Suprapubic skin (tissue), 4 donors: ENCODE measurements at places on chromosomes 4 and X.

- peak; percentile 79 for DNase-seq
Observed at GRCh38 chr4:3302173-3302785, 9.5 kb downstream of the RGS12 start.

- no peak for DNase-seq
Observed at GRCh38 chrX:131067846-131068745, 9.9 kb downstream of the ARHGAP36 start.

- no peak for DNase-seq
Observed at GRCh38 chr4:72446353-72447055, 122.5 kb downstream of the ADAMTS3 start.

GRCh38 chrX:51870354-51870753, 23.1 kb upstream of the MAGED1 start:
- no peak for DNase-seq

- no peak for DNase-seq
Observed at GRCh38 chr4:86032476-86033022, 327.3 kb downstream of the MAPK10 start.

GRCh38 chr4:154658680-154659405, 46.4 kb upstream of the FGG start:
- DNase-seq, result no peak

GRCh38 chr4:155774033-155774432, 15.2 kb downstream of the GUCY1B1 start:
- DNase-seq, result no peak

- no peak for DNase-seq
Observed at GRCh38 chrX:31099536-31100090, 27.8 kb upstream of the FTHL17 start.

GRCh38 chrX:78375894-78376293, 48.5 kb upstream of the CYSLTR1 start:
- DNase-seq, result no peak

- DNase-seq, result no peak
Observed at GRCh38 chr4:112702892-112703291, 65.9 kb downstream of the LARP7 start.

GRCh38 chr4:83255584-83255983, 29.0 kb downstream of the COQ2 start:
- no peak for DNase-seq

DNA sequence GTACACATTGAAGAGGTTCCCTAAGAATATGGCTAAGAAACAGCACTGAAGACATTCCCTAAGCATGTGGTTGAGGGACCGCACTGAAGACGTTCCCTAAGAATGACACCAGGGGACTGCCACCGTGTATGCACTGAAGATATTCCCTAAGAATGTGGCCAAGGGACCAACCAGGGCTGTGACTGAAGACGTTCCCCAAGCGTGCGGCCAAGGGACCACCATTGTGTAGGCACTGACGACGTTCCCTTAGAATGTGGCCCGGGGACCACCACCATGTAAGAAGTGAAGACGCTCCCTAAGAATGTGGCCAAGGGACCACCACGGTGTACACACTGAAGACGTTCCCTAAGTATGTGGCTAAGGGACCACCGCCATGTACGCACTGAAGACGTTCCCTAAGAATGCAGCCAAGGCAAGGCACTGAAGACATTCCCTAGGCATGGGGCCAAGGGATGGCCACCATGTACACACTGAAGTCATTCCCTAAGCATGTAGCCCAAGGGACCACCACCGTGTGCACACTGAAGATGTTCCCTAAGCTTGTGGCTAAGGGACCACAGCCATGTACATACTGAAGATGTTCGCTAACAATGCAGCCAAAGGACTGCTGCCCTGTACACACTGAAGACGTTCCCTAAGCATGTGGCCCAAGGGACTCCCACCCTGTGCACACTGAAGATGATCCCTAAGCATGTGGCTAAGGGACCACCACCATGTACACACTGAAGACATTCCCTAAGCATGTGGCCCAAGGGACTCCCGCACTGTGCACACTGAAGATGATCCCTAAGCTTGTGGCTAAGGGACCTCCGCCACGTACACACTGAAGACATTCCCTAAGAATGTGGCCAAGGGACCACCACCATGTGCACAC, 22.0 kb downstream of the DHRSX start:
- DNase-seq, result peak; percentile 32

DNA sequence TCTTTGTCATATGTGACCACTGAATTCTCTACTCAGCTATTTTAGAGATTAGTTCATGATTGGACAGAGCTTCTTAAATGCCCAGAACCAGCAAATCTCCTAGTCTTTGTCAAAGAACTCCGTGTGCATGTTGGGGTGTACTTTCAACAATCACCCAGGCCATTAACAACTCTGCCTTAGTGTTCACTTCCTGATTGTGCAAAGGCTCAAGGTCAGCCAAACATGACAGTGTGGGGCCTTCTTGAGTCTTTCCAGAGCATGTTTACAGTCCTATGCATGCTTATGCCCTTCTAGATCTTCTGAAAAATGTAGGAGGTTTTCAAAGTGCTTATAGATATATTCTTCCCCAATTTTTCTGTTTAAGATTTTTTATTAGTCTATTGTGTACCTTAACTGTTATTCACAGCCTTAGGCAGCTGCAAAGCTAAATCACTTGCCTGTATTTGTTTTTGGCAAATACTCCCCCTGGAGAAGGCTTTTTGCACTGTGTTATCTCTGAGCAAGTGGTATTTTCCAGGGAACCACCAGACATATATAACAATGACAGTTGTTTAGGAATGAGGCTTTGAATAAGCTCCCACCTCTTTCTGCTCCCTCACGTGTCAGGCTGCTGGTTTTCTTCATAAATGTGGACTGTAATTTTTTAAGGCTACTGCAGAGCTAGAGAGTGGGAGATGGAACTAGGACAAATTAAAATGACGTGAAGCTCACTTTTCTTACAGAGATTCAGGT, 24.0 kb upstream of the DRP2 start:
- no peak for DNase-seq

DNA sequence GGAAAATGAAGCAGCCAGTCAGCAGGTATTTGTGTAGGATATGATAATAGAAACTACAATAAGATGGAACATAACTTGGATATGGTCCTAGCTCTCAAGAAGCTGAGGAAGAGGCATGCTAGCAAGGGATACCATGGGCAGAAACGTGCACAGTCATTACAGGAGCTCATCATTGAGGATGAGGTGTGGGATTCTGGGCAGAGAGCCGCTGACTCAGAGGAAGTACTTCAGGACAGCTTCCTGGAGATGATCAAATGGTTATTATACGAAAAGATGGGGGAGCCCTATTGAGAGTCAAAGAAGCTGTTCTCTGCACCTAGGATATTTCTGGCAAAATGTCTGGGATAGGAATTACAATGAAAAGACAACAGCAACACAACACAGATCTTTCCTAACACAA, 116.0 kb upstream of the PDE5A start:
- DNase-seq, result no peak

- no peak for DNase-seq
Observed at GRCh38 chr4:28890949-28891775, 1829.0 kb upstream of the PCDH7 start.

- no peak for DNase-seq
Observed at GRCh38 chrX:70132877-70133302, 357 bp upstream of the IGBP1 start.

GRCh38 chr4:150229520-150229919, 151.3 kb downstream of the DCLK2 start:
- no peak for DNase-seq

GRCh38 chr4:159065513-159066240, 37.2 kb upstream of the RAPGEF2 start:
- DNase-seq, result no peak

- DNase-seq, result no peak
Observed at GRCh38 chrX:46376246-46376885, 168.9 kb downstream of the ZNF674 start.

DNA sequence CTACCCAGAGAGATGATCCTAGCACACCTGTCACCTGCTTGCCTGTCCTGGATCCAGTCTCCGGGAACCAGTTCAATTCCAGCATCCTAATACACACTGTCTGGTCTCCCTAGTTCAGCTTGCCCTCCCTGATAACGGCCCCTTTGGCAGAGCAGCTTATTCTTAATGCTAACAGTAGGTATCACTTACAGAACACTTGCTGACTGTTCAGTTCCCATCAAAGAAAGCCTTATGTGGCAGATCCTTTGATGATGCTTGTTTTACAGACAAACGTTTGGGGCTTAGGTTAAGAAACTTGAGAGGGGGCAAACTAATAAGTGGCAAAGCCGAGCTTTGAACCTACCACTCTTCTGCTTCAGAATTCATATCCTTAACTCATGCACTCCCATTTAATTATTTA, 890 bp downstream of the RASSF6 start:
- DNase-seq, result no peak

GRCh38 chr4:108215055-108215454, 46.3 kb upstream of the LEF1 start:
- DNase-seq, result no peak

DNA sequence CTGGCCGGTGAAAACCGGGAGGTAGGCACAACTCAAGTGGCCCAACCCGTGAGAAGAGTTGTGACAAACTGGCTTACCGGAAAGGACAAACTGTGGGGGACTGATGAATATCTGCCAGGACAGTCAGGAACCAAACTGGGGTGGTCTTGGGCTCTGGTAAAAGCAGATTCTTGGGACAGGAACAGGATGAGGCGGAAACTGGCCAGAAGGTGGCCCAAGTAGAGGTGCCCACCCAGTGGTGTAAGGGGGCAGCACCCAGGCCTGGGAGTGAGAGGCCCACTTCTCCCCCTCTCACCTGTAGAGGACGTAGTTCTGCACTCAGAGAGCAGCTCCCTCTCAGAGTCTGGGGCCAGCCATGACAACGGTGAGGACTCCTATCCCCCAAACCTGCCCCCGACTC, 5.9 kb downstream of the CCDC120 start:
- DNase-seq, result no peak

DNA sequence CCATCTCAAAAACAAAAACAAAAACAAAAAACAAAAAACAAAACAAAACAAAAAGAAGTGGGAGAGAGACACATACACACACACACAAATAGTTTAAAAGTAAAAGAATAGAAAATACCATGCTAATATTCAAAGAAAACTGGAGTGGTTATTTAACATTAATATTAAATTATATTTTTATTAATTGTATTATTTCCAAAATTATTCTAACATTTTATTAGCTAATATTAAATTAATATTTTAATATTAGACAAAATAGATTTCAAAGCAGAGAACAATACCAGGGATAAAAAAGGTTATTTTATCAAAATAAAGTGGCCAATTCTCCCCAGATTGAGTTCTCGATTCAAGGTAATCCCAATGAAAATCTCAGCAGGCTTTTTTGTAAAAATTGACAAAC, 90.9 kb downstream of the NAT8L start:
- DNase-seq, result no peak

DNA sequence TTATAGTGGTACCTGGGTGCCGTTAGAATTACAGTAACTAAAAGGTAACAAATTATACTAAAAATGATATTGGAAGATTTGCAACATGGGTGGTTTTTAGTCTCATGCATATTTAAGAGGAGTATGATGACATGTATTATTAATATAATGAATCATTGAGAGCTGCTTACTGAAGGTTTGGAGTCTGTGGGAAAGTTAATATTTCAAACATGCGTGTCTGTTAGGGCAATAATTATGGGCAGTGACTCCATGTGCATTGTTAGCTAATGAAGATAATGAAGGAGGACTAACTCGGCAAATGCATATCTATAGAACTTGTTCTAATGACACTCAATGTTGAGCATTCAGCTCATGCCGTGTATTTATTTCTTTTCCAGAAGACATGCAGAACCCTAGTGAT, 47.1 kb downstream of the MTHFD2L start:
- DNase-seq, result no peak

DNA sequence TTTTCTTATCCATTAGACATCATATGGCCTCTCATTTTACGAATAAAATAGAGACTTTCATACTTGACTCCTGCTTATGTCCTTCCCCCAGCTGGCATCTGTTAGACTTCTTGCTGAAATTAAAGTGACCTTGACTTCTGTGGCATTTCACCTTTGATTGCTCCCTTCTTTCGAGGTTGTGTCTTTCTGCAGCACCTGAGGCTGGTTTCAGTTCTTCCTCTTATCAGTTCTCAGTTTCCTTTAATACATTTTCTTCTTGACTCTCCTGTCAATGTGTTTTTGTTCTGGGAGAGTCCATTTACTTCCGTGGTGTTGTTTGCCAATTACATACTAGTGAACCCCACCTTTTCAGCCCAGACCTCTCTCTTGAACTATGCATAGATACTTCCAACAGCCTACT, 81.6 kb downstream of the RBPJ start:
- no peak for DNase-seq

GRCh38 chr4:43990551-43990950, 458.1 kb downstream of the KCTD8 start:
- DNase-seq, result no peak

GRCh38 chrX:10327651-10328050, 170.9 kb downstream of the CLCN4 start:
- DNase-seq, result no peak
